Stimulated activated CD8-positive, alpha-beta memory T cell treated with anti-CD3 and anti-CD28 coated beads, Interleukin-7, amount 100 ng/mL, for 48 hours (primary cell): ENCODE measurements at places on chromosomes 12 and 14.
A peak's percentile ranks its signal among the peaks of the same experiment; 100 is the strongest.

DNA sequence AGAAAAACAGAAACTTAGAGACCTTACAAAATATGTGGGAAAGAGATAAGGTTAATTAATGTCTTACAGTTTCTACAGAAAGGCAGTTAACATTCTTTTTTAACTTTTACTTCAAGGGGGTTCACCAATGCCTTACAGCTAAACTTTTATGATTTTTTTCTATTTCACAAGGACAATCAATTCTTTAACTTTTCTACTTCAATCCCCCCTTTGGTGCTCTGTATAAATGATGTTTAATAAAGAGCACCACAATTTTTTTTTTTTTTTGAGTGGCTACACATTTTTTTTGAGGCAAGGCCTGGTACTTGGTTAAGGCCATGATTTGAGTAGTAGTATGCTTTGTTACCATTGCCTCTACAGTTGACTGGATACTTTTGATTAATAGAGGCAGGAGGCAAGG is 279.6 kb downstream of the PRKD1 start:
- DNase-seq: no peak

- peak; percentile 21 for DNase-seq
Measured at GRCh38 chr12:5889381-5890047, 55.5 kb downstream of the ANO2 start.

DNA sequence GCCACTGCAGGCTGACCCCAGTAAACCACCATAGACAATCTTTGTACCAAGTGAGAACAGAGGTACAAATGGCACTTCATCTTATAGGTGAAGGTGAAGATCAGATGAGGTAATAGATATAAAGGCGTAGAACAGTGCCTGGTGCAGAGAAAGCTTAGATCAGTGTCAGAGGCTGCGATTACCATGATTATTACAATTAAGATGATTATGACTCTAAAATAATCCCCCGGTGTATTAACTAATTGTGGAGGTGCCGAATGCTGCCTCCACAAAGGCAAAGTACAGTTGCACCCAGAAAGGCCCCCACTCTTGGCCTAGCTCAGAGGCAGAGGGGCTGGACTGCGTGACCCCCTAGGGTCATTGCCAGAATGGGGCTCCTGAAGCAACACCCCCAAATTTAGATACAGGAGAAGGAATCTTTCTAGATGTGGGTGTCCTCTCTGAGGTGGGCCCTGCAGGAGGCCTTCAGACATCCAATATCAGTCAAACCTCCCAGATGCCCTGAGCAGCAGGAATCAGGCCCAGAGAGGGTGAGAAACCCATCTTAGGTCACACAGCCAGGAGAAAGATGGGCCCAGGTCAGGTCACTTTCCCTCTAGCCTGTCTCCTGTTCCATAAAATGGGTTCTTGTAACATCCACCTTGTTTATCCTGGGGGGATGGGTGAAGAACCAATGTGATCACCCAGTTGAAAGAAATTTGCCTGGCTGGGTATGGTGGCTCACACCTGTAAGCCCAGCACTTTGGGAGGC is 139.8 kb downstream of the PHETA1 start:
- no peak for DNase-seq

DNA sequence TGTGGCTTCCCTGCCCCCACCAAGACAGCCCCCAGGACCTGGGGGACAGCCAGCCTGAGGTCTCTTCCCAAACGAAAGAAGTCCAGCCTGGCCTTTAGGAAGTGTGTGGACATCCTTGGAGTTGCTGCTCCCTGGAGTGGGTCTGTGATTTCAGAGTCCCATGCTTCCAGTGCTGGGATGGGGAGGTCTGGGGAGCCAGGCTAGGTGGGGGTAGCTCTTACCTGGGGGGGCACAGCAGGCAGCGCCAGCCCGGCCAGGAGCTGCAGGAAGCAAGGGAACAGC is 509 bp downstream of the PGF start:
- DNase-seq: no peak

DNA sequence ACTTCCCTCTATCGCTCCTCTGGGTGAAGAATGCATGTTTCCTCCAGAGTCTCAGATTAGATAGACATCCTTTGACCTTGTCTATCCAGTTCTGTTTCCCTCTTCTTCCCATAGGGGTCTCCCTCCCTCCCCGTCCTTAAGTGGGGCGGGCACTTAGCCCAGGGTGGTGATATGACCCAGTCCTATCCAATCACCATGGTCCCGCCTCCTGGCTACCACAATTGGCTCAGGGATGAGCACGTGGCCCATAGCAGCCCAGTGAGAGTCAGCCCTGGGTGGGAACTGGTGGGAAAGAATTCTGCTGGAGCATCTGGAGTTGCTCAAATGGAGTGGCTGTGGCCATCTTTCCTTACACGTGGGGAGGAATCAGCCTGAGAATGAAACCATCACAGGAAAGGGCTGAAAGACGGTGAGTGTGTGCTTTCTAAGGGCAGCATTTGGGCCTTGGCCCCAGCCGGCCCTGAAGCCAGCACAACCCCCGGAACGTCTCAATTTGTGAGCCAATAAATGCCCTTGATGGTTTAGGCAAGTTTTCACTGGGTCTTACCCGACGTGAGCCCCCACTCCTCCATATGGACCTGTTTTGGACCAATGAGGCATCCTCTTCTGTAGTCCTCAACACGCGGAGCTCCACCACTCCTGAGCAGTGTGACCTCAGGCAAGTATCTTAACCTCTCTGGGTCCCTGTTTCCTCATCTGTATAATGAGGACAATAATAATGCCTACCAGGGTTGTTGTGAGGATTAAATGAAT is 14.4 kb upstream of the MLXIP start:
- DNase-seq: no peak

DNA sequence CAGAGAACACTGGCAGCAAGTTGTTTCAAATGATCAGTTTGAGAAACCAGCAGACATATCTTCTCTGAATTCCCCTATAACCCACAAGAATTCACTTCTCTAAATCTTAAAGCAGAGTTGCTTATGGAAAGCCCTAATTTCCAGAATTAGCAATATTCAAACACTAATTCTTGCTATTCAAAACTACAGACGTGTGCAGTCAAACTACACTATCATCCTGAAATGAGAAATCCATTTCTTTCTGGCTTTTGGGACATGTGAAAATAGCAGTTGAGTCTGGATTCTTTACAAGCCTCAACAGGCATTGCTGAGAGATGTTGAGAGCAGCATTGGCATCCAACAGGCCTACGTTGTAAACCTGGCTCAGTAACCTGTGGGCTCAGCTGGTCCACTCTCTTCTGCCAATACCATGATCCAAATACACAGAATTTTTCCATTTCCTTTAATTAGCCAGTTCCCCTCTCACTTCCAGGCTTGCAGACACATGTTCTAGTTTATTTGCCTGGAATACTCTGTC is 74.6 kb upstream of the TMTC1 start:
- no peak for DNase-seq

- DNase-seq: no peak
Measured at GRCh38 chr12:130537655-130538054, 178.4 kb downstream of the RIMBP2 start.

DNA sequence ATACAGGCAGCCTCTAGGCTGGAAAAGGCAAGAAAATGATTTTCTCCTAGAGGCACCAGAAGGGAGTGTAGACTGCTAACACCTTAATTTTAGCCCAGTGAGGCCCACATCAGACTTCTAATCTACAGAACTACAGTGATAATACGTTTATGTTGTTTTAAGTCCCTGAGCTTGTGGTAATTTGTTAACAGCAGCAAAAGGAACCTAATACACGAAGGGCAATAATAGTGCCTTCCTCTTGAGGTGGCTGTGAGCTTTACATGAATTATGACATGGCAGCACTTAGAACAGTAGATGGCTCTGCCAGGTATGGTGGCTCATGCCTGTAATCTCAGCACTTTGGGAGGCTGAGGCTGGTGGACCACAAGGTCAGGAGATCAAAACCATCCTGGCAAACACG is 118.8 kb downstream of the ZNF664 start:
- no peak for DNase-seq

GRCh38 chr14:39368261-39368959 is 63.8 kb downstream of the FBXO33 start:
- no peak for DNase-seq

- no peak for DNase-seq
Measured at GRCh38 chr12:45343269-45344051, 127.6 kb downstream of the ANO6 start.

GRCh38 chr14:99247101-99247729 is 24.8 kb downstream of the BCL11B start:
- no peak for DNase-seq

DNA sequence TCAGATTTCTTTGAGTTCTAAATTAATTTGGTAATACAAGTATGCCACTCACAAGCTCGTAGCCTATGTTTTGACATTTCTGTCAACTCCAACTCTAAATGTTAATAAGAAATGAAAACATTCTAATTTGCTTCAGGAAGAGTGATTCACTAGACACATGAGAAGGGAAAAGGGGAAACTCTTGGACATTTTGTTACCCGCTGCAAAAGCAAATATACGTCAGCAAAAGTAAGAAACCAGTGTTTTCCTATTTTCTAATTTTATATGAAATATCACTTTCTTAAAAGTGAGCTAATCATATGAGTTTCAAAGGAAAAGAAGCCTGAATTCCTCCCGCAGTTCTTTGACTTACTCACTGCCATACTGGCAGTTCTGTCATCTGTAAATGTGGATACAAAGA is 162.3 kb downstream of the GRIP1 start:
- DNase-seq: no peak

DNA sequence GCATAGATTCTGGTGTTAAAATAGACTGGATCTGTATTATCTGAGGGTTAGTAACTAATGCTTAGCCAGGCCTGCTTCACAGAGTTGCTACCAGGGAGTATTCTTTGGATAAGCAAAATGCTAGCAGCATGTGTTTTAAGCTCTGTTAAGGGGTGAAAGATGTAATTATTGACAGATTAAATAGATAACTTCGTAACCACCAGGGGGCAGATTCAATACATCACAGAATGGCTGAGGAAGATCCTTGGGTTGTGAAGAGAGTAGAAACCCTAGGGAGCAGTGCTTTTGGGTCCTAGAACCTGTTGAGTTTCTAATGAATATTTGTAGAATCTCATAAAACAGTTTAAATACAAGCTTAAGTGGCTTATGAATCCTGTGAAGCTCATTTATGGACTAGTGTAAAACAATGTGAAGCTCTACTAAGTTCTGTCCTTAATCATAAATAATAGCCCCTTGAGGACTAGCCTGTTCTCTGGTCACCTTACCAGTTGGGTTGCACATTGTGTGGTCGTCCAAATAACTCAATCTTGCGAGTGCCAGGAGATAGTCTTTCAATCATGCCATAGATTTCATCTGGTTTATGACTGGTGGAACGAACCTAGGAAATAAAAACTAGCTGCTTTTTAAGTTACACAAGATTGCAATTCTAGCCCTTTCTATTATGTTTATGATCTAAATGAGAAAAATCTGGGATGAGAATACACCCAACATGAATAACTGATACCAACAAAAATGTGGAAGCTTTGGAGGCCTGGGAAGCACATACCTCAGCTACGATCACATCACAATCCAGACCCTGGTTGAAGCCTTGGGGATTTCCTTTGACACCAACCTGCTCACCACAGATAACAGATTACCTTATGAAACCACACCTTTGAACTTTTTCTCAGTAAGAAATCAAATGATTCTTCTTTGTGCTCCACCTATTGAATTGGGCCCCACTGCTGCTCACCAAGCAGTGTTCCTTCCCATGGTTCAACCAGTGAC is 12.3 kb downstream of the METTL3 start:
- no peak for DNase-seq

DNA sequence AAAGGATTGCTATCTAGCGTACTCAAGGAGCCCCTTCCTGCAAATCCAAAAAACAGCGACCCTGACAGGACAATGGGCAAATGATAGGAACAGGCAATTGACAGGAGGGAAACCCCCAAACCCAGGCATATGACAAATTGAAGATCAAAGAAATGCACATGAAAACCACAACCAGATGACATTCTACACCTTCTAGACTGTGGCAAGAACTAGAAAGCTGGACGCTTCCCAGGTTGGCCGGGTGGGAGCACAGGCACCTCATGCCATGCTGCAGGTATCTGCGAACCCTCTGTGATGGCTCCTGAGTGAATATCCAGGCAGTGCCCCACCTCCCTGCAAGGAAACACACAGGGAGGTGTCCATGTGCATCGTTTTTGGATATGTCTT is 37.1 kb downstream of the CMKLR1 start:
- no peak for DNase-seq

- DNase-seq: no peak
Measured at GRCh38 chr12:69415471-69416275, 54.5 kb upstream of the FRS2 start.

DNA sequence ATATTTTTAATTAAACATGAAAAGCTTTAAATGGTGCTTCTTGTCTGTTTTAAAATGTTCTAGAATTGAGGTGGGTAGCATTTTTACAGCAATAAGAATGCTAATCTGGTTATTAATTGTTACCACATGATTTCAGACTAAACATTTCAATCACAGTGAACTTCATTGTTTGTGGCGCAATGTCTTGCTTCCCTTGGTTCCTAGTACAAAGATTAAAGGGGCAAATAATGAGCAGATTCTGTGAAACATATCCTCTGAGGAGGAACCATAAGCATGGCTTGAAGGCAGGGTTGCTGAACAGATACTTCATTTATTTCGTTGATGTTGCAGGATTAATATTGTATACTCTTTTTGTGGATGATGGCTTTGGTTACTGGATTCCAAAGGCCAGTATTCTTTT is 162.1 kb downstream of the FUT8 start:
- DNase-seq: no peak

DNA sequence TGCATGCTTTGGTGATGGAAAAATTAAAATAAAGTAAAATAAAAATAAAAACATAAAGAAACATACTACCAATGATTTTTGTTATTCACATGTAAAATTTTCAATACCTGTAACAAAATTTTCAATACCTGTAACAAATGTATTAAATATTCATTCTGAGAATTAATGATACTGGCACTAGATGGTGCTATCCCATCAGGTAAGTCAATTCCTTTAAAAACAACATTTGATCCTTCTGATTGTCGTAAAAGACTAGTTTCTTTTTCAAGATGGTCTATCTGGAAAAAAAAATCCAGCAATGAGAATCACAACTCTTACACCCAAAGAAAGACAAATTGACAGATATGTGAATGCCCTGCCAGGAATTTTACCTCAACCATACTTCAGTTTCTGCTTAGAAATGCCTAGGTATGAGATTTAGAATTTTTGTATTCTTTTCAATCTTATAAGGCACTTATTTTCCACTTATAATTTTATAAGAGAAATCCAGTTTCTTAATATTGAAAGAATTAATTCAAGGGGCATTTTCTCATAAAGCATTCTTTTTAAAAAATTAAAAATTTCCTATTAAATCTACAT is 30.7 kb downstream of the CEP290 start:
- DNase-seq: no peak

DNA sequence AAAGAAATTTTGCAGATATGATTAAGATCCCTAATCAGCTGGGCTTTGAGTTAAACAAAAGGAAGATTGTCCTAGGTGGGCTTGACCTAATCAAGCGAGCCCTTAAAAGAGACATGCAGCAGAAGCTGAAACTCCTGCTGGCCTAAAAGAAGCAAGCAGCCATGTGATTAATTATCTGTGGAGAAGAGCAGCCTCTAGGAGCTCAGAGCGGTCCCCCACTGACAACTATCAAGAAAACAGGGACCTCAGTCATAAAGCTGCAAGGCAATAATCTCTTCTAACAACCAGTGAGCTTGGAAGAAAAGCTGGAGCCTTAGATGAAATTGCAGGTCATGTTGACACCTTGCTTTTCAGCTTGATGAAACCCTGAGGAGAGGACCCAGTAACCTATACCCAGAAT is 288.9 kb upstream of the CLEC14A start:
- no peak for DNase-seq
